PC-3 (cell line): ENCODE measurements at places on chromosomes 13 and 19.
A peak's percentile ranks its signal among the peaks of the same experiment; 100 is the strongest.

DNA sequence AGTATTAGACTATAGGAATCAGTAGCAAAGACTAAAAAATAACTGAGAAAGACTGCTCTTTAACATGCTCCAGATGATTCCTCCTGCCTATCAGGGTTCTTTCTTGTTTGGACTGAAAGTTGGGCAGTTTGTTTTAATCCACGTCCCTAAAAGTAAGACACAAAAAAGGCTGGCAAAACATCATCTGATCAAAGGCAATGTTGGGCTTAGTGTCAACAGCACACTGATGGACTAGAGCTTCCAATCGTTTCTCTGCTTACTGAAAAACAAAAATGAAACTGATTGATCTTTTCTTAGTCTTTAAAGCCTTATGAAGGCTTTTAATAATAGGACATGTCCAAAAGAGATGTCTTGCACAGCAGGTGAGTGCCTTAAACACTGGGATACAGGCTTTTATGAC, 1567.9 kb upstream of the PRR20A start:
- DNase-seq = no peak

DNA sequence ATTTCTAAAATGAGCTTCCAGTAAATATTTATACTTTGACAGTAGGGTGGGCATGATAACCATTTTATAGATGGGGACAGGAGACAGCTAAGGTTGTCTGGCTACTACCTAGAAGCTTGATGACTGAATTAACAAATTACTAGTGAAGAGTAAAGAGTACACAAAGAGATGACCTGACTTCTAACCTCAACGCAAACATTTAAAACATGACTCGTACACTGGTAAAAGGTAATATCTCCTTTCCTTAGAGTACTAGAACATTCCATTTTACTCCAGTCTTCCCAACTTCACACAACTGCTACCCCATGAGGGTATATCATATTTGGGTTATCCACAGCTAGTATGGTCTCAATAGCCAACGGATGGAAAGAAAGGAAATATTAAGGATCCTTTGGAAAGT, 258.9 kb downstream of the FOXO1 start:
- peak; percentile 59 for DNase-seq

DNA sequence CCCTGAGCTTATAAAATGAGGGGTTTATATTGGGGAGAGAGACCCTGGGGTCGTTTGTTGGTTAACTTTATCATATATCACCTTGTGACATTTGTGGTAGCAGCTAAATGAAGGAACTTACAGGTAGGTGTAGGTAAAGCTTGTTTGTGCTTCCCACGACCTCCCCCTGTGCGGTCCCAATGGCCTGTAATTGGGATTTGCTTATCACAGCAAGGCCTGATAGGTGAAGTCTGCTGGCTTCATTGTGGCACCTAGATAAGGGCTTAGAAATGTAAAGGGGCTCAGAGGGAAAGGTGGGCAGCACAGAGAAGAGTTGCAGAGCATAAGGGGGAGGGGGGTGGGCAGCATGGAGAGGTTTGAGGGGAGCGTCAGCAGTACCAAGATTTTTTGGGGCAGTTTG, 35.5 kb upstream of the MLNR start:
- DNase-seq = no peak

GRCh38 chr19:14519860-14520407, 1.7 kb upstream of the DNAJB1 start:
- peak; percentile 98 for DNase-seq

DNA sequence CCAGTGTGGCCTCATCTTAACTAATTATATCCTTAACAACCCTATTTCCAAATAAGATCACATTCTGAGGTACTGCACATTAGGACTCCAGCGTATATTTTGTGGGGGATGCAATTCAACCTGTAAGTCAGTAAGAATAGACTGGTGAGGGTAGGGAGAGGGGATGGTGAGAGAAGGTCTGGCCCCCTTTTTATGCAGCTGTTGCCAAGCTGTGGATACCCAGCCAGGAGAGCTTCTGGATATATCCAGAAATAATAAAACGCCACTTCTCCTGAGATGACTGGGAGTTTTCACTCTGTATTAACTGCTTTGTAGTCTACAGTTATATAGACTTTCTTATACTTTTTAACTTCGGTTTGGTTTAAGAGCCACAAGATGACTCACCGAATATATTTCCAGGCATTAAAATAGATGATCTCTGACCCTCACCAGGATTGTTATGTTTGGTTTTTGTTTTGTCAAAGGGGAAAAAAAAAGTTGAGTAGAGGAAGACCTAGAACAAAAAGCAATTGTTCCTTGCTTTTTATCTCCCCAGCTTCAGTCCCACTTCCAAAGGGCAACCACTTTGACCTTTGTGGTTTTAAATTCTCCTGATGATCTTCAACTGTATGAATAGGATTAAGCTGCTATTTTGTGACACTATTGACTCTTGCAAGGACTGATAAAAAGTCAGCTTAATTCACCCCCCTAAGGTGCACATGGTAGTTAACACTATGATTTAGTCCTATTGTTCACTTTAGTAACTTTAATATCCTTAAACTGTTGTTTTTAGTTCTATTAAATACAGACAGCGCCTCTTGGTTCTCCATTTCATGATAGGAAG, 3.1 kb upstream of the NEK3 start:
- peak; percentile 52 for DNase-seq

- no peak for DNase-seq
These were observed 39.7 kb downstream of the SOX1 start for GRCh38 chr13:112106478-112107141.

DNA sequence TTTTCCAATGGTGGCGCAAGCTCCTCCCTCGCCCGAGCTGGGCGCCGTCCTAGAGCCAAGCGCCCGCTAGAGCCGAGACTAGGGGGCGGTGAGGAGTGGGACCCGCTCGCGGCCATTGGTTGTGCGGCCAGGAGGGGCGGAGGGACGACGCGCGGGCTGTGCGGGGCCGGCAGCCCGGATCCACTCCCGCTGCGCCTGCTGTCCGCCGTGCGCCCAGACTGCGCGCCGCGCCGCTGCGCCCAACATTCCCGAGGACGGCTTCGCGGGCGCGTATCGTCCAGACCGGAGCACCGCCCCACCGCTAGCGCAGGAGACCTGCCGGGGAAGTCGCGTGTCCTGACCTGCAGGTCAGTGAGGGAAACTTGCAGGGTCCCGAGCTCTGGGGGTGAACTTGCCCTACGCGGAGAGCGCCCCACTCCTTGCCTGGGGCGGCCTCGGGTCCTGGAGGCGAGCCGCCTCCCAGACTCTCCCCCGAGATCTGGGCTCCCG, at the start of gene SERTM1:
TSS of gene SERTM1 (plus strand) at position 183 of the 489 bp plus-strand sequence. CDS start 21,059 bp downstream, outside the sequence.
- DNase-seq = no peak

- DNase-seq = no peak
These were observed 5.2 kb downstream of the GRTP1 start for GRCh38 chr13:113358653-113359190.

GRCh38 chr19:6518145-6518911, 12.5 kb upstream of the TNFSF9 start:
- no peak for DNase-seq

GRCh38 chr13:84332346-84332745, 450.1 kb upstream of the SLITRK1 start:
- DNase-seq = no peak

- DNase-seq = no peak
These were observed 98.4 kb downstream of the ENOX1 start for GRCh38 chr13:43688227-43688907.

GRCh38 chr13:21673789-21674489, 3.1 kb downstream of the FGF9 start:
- DNase-seq = peak; percentile 42

- no peak for DNase-seq
These were observed 547 bp upstream of the INTS6 start for GRCh38 chr13:51453207-51453958.

- DNase-seq = peak; percentile 30
These were observed 149.2 kb downstream of the COL4A1 start for GRCh38 chr13:110157718-110158117.

DNA sequence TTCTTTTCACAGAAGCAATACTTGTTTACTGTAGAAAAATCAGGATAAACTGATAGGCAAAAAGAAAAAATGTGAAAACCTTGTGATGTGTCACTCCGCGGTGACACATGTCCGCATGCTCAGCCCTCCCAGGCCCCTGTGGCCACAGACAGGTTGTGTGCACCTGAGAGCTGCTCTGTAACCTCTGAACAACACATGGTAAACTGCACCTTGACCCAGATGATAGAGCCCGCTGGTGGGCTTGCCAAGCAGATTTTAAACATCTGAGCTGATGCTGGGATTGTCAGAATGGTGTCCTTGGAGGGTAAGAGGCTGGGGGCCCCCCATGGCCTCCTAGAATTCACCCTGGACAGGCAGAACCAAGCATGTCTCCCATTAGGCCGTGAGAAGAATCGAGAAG, 33.8 kb downstream of the DHRS12 start:
- DNase-seq = no peak

DNA sequence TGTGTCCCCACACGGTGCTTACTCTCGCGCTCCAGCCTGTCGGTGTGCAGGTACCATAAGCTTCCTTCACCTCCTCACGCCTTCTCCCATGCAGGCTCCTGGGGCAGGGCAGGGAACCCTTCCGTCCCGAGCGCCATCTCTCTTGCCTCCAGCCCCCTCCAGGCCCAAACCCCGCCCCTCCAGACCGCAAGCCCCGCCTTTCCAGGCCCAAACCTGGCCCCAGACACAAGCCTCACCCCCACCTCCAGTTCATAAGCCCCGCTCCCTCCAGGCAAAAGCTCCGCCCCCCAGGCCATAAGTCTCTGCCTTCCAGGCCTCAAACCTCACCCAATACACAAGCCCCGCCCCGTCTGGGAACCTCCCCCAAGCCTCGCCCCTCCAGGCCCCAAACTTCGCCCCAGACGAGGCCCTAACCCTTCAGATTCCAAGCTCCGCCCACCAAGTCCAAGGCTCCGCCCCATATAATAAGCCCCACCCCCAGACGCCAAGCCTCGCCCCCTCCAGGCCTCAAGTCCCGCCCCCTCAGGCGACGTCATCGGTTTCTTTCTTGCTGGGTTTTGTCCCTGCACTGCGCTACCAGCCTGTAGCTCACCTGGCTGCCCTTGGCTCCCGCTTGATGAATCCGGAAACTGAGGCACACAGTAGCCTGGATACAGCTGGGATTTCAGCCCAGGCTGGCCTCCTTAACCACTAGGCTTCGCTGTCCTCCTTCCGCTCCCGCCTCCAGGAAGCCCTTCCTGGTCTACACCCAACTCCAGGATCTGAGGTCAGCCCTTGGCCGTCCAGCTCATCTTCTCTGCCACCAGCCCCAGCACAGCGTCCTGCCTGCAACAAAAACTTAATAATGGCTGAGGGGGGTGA, 16.1 kb downstream of the MKNK2 start:
- peak; percentile 75 for DNase-seq

GRCh38 chr13:74452176-74452575, 318.0 kb upstream of the KLF12 start:
- no peak for DNase-seq

DNA sequence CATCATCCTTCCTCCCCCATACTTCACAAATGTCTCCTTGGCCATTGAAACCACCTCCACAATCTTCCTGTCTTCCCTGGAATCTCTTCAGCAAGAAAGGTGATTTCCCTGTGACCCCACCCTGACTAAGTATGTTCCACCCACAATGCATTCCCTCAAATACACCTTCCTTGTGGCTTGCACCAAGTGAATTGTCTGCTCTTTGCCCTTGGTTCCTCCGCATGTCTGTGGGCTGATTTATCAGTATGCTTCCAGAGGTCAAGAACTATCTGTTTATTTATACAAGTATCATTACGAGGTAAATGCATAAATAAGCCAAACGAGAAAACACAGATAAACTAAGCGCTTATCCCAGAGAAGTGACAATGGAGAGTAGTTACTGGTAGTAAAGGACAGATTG, 45.4 kb upstream of the POMP start:
- no peak for DNase-seq

DNA sequence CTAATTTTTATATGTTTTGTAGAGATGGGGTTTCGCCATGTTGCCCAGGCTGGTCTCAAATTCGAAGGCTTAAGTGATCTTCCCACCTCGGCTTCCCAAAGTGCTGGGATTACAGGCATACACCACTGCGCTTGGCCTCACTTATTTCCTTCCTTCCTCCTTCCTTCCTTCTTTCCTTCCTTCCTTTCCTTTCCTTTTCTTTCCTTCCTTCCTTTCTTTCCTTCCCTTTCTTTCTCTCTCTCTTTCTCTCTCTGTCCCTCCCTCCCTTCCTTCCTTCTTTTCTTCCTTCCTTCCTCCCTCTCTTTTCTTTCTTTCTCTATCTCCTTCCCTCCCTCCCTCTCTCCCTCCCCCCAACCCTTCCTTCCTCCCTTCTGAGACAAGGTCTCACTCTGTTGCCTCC, 36.8 kb downstream of the TRPM4 start:
- no peak for DNase-seq

- no peak for DNase-seq
These were observed 1686.2 kb downstream of the SLITRK1 start for GRCh38 chr13:82196087-82196486.

GRCh38 chr13:101709952-101710351, 257.5 kb downstream of the ITGBL1 start:
- DNase-seq = peak; percentile 8

GRCh38 chr19:38662537-38663155, 15.2 kb downstream of the ACTN4 start:
- no peak for DNase-seq

GRCh38 chr13:50094615-50095293, 79.5 kb downstream of the KCNRG start:
- DNase-seq = peak; percentile 50

DNA sequence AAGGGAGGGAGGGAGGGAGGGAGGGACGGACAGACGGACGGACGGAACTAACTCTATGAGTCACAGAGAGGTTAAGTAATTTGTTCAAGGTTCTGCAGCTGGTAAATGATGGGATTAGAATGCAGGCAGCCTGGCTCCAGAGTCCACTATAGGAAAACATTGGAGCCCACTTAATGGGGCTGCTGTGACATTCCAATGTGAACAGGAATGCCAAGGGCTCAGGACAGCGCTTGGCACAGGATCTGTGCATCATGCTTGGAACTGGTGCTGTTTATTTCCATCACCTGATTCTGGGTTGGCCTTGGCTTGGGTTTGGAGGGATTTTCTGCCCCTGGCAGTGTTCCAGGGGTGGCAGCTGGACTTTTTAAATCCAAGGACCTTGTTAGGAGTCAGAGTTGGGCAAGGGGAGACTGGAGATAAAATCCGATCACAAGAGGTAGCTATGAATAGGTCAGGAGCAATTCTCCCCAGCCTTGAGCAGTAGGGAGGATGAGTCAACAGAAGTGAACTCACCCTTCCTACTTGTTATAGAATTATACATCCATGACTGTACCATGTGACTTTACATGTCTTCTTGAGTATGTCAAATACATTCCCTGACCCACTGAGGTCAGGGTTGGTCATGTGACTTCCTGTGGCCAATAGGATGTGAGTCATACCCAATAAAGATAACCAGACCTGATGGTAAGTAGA, 7.8 kb upstream of the HIF3A start:
- DNase-seq = peak; percentile 90
